ENCODE measurements at places on chromosomes 5 and 9.

GRCh38 chr9:119255116-119255515, 114.1 kb downstream of the BRINP1 start:
- no peak for DNase-seq

GRCh38 chr5:135323227-135323626, 75.8 kb downstream of the MACROH2A1 start:
- peak; percentile 33 for DNase-seq

GRCh38 chr5:40223884-40224402, 455.8 kb upstream of the PTGER4 start:
- no peak for DNase-seq

DNA sequence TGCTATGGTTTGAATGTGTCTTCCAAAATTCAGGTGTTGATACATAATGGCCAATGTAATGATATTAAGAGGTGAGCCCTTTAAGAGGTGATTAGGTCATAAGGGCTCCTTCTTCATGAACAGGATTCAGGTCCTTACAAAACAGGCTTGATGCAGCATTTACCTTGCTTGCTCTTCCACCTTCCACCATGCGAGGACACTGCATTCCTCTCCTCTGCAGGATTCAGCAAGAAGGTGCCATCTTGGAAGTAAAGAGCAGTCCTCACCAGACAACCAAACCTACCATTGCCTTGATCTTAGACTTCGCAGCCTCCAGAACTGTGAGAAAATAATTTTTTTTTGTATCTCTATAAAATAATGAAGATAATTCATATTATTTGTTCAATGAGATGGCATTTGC, 314.0 kb upstream of the SMARCA2 start:
- no peak for DNase-seq

DNA sequence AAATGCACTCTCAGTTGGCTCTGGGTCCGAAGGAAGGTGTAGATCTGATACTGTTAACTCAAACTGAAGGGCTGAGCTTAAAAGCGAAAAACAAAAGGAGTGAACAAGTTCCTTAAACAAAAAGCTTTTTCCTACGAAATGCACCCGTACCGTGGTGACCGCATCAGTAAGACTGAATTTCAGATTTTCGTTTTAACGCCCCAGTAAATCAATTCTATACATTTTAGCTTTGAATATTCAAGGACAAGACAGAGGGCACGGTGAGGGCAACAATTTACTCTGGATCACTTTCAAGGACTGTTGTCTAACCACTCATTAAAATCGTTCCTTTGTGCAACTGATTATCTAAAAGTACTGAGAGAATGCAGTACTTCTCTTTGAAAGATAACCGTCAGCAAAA, 1.9 kb downstream of the HOMER1 start:
- DNase-seq: no peak

GRCh38 chr9:136110082-136111061, 8.3 kb downstream of the TMEM250 start:
- no peak for DNase-seq

DNA sequence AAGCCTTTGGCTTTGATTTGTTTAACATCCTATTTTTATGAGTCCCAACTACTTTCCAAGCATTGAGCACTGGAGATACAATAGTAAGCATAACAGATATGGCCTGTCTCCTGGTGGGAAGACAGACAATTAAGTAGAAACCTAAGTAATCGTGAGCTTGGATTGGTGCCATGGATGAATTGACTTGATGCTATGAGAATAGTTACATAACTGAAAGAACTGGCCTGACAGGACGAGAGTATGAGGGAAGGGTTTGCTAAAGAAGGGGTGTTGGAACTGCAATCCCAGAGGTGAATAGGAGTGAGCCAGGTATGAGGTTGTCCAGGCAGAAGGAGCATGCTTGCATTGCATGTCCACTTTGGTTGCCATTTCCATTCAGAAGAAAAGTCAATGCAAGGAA, 52.4 kb downstream of the GPR21 start:
- DNase-seq: no peak

- no peak for DNase-seq
These were observed 1274.0 kb upstream of the C9orf72 start for GRCh38 chr9:28847331-28847730.

DNA sequence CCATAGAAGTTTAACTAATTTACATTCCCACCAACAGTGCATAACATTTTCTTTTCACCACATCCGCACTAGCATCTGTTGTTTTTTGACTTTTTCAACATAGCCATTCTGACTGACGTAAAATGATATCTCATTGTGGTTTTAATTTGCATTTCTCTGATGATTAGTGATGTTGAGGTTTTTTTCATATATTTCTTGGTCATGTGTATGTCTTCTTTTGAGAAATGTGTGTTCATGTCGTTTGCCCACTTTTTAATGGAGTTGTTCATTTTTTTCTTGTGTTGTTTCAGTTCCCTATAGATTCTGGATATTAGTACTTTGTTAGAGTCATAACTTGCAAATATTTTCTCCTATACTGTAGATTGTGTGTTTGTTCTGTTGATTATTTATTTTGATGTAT, 163.4 kb downstream of the FER start:
- no peak for DNase-seq

- no peak for DNase-seq
These were observed 20.0 kb downstream of the APC start for GRCh38 chr5:112757468-112758208.

DNA sequence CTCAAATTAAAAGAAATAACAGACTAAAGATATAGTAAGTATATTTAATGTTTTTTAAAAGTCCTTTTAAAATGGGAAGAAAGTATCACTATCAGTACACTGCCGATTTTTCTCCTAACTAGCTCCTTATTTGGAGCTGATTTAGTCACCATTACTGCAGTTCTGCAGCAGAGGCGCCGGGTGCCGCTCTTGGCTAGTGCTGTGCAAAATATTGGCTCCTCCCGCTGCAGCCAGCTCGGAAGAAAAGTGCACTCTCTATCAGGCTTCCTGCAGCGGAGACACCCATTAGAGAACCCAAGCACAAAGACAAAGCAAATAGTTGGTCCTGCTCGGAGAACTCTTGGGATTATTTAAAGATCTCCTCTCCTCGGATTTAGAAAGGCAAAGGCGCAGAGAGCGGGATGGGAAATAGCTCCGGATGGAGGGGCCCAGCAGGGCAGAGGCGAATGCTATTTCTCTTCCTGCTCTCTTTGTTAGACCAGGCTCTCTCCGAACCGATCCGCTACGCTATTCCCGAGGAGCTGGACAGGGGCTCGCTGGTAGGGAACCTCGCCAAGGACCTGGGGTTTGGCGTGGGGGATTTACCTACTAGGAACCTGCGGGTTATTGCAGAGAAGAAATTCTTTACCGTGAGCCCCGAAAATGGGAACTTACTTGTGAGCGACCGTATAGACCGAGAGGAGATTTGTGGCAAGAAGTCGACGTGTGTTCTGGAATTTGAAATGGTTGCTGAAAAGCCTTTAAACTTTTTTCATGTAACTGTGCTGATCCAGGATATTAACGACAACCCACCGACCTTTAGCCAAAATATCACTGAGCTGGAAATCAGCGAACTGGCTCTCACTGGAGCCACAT, at the start of gene PCDHGB3:
TSS of gene PCDHGB3 (plus strand) at position 249 of the 855 bp plus-strand sequence. CDS start at position 402, 153 bp downstream.
- DNase-seq: no peak

DNA sequence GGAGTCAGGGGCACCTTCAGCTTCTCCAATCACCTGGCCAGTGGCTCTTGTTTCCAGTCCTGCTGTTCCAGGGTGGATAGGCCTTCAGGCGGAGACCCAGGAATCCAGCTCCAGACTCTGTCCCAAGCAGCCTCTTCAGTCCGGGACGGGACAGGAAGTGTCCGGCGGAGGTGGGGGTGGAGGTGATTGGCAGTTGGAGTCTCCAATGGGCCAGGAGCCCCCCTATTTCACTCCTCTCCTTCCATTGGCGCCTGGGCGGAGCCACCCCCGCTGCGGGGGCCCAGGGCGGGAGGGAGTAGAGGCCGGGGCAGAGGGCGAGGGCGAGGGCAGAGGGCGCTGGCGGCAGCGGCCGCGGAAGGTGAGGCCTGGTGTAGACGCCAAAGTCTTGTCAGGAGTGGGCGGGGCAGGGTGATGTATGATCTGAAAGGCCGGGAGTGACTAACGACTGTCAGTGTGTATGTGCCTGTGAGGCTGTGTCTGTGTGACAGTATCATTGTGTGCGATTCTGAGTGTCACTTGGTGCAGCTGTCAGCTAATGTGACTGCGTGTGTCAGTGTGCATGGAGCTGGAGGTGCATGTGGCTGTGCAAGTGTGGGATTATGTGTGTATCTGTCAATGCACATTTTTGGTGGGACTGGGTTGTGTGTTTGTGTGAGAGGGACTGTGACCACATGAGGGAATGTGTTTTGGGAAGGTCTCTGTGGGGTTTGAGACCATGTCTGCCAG, at the start of gene IL11RA:
TSS of gene IL11RA (plus strand) at position 310 of the 726 bp plus-strand sequence. CDS start 3,033 bp downstream, outside the sequence.
- DNase-seq: peak; percentile 91

- DNase-seq: no peak
These were observed 295.0 kb downstream of the CAAP1 start for GRCh38 chr9:26597542-26598149.

DNA sequence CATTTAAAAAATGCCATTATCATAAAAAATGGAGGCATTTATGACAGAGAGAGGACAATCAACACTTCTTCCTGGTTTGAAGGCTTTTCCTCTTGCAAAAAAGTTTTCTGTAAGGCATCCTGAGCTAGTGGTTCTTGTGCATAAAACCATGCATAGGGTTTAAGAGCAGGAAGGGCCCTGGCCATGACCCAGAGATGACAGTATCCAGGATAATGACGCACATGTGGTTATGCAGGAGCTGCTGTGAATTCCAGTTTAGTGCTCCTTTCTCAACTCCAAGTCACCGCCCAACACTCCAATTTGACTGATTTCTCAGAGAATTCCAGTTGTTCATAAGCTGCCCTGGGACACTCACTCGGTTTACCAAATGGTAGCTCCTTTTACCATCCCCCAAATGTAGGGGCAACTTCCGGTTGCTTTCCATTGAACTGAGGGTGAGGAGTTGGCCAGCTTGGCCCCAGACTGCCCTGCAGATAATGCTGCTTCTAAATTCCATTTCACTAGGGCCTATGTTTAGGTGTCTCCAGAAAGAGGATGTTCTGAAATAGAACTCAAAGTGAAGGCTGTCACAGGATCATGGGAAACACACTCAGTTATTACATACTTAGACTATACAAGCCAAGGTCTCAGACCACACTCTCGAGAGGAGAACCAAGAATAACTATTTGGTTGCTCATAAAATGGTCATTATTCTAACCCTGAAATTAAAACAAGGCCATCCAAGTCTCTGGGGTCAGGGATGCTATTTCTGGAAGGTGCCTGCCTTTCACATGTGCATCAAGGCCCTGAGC, 179.1 kb downstream of the SLIT3 start:
- DNase-seq: no peak

DNA sequence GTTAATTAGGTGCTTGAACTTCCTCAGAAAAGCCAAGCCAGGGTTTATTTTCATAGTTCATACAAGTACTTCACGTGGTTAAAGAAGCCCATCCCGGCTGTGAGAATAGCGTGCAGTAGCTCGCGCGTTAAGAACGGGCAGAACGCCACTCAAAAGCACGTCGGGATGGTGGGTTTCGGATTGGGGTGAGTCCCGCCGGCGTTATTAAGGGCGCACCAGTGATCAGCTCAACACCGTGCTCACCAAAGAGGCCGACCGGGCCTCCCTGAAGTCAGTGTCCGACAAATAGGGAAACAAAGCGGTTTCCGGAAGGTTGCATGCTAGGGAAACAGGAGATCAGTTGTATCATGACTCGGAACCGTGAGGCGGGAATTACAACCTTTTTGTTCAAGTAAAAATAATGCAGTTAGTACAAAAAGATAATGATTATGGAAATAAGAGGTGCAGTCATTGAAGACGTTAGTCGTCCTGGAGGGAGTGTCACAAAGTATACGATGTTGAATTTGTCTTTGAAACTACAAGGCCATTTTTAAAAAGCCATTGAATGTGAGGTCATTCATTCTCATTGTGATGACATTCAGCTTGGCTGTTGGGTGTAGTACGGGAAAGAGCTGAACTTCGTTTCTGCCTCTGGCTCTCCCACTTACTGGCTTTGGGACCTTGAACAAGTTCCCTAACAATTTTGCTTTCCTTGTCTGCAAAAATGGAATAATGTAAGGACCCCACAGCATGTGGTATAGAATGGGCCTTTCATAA, 992 bp downstream of the SETD9 start:
- DNase-seq: peak; percentile 62

GRCh38 chr5:143309661-143310431, 93.6 kb downstream of the NR3C1 start:
- DNase-seq: no peak

GRCh38 chr5:6469836-6470235, 21.2 kb downstream of the UBE2QL1 start:
- DNase-seq: no peak

DNA sequence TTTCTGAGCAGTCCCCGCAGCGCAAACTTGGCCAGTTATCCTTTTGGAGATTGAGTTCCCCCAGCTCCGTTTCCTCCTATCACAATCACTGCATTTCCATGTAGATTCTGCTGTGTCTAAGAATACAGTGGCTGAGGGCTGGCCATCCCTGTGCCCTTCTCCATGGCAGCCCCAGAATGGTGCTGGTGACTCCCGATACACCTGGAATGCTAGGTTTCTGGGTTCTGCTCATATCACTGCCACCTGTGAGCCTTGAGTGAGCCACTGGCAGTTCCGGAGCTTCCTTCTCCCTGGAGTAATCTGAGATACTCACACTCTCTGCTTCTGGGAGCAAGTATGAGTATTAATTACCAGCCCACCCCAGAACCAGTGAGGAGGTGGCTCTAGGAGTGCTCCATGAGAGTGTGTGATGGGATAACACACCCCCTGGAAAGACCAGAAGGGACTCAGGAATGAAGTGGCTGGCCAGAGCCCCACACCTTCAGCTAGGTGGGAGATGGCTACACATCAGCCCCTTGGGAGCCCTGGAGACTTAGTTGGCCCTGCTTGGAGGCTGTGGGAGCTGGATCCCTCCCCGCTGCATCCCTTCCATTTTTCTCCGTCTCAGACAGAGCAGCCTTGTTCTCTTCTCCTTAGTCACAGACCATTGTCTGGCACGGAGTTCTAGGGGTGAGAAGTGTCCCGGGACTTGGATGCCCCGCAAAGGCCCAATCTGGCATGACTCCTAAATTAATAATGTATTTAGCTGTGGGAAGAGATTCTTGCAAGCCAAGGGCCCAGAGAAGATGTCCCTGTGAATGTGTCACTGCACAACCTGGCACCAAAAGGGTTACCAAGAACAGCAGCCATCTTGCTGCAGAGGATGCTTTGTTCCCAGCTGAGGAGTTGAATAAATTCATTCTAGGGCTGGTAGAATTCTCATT, 4.9 kb downstream of the PCDHGC5 start:
- no peak for DNase-seq

DNA sequence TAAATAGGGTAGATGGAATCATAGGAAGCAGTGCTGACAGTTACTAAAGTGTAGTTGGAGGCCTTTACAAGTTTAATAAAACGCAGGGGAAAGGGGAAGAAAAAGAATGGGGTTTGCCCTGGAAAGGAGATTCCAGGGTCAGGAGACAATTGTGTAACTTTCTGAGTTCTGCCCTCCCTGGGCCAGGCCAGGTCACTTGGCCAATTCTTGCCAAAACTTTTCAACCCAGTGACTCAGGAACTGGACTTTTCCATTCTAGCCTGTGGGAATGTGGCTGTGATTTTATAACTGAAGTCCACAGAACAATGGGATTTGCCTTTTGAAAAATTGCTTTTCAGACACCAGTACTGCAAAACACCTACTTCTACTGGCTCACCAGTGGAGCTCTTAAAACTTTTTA, 289.8 kb upstream of the ANKRD55 start:
- peak; percentile 80 for DNase-seq

Measured in adrenal gland (tissue), 19 donors.